Activated effector memory CD4-positive, alpha-beta T cell treated with anti-CD3 and anti-CD28 coated beads, Interleukin-2, amount 50 U/mL, for 16 hours (primary cell): ENCODE measurements at places on chromosomes 12 and 14.

- DNase-seq = peak; percentile 84
These were observed 485 bp downstream of the SENP1 start for GRCh38 chr12:48105321-48105866.

GRCh38 chr12:67803278-67803993 lies 154.9 kb downstream of the DYRK2 start:
- DNase-seq = no peak

DNA sequence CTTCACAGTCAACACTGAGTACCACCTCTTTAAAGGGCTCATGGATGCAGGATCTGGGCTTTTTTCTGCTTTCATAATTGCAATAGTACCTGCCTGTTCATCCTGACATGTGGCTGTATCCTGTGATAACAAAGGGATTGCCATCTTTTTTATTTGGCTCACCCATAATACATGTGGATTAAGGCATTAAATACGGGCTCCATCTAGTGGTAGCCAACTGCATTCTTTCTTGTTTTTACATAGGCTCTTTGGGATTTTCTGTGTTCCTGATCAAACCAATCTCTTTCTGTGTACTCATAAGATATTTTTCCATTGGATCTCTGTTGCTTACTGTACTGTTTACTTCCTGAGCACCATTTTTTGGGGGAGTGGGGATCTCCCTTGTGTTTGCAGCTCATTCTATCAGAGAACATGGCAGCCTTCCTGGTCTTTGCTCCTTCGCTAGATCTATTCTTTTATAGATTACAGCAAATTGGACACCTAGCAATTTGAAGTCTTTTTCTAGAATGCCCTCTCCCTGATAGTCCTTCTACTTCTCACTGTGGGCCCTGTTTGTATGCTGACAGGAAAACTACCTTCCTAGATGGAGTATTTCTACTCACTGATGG lies 723.4 kb upstream of the MDGA2 start:
- DNase-seq = no peak

DNA sequence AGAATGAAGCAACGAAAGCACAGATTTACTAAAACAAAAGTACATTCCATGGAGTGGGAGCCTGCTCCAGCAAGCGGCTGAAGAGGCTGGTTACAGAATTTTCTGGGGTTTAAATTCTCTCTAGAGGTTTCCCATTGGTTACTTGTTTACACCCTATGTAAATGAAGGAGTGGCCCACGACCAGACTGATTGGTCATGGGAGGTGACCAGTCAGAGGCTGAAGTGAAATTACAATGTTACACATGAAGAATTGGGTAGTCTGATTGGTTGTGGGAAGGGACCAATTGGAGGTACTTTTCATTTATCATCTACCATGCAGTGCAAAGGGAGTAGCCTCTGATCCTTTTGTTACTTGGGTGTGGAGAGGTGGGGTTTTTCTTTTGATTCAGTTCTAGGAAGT lies 36.2 kb upstream of the APPL2 start:
- DNase-seq = no peak

DNA sequence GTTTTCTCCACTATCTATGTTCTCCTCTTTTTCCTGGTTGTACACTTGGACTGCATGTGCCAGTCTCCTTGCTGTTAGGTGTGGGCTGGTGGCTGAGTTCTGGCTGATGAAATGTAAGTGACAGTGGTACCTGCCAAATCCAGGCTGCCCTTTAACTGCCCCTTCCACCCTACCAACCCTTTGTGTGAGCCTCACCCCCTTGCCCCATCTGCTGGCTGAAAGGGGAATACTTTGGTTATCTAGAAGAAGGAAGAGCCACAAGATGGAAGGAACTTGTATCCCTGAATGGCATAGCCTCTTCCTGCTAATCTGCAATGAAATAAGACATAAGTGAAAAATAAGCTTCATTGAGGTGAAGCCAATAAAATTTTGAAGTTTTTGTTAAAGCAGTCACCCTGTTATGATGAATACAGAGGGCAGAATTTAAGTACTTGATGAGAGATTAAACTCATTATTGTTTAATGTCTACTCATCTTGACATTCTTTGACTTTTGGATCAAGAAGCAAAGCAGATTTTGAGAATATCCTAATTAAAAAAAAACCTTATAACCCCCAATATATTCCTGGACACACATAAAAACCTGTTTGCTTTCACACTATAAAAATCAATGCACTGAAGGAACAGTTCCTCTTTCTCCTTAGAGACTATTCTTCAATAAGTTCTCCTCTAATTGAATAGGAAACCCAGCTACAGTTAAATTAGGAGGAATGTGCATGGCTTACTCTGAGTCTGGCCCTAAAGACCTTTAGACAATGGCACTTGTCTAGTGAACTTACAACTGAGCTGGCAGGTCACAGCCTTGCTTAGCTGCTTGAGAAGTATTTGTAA lies 262.6 kb upstream of the BTG1 start:
- DNase-seq = peak; percentile 78

DNA sequence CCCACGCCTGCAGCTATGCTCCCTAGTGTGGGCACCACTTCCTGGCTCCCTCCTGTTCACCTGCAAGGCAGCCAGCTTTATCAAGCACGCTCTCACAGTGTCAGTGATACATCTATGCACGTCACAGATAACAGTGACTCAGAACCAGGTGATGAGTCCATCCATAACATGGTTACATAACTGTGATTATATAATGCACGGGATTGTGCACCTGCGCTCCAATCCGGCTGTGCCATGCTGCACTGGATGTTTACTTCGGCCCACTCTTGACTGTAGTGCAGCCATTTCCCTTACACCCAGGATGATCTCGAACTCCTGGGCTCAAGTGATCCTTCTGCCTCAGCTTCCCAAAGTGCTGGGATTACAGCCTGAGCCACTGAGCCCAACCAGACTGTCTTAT lies 38.4 kb upstream of the CEP83 start:
- DNase-seq = no peak

DNA sequence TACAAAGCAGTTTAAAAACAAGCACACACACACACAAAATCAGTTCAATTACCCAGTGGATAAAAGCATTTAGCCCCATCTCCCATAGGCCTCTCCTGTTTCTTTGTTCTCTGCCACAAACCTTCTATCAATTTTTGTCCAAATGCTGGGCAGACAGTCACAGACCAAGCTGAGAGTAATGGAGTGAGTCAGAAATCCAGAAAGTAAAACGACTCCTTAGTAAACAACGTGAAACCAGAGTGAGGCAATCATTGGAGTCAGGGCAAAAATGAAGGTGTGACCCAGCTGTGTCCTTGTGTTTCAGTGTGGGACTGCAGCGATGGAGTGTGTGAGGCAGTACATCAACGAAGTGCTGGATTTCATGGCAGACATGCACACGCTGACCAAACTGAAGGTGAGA lies 102.0 kb downstream of the PRIMA1 start:
- no peak for DNase-seq

DNA sequence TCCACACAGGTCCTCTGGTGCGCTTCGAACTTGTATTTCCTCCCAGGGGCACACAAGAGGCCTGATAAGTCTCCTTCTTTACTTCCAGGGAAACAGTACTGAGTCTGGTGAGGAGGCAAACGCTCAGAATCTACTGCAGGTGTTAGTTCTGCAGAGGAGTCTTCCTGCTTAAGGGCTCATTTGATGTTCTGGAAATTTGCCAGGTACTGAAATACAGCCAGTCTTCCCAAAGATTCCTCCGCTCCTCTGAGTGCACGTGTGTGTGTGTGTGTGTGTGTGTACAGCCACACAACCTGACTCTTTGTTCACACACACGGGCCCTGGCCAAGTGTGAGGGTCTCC lies 92.0 kb downstream of the FBXL14 start:
- DNase-seq = peak; percentile 2

GRCh38 chr14:102196039-102196901 lies 56.6 kb downstream of the WDR20 start:
- DNase-seq = no peak

GRCh38 chr14:94965551-94966313 lies 191.6 kb downstream of the DICER1 start:
- no peak for DNase-seq
